ENCODE measurements at places on chromosomes 4 and X. TPM values are rescaled to one million over a fixed set of nuclear protein-coding genes. Genes with fewer than 3 reads are reported as not detected.
A peak's percentile ranks its signal among the peaks of the same experiment; 100 is the strongest.

- no peak within 1 kb of the TSS for H3K27ac ChIP-seq
- H3K4me3 ChIP-seq: no peak within 1 kb of the TSS
- no peaks in the 10 kb centered on the region for H3K36me3 ChIP-seq
- no peak for DNase-seq
- no peaks in the 10 kb centered on the region for H3K27me3 ChIP-seq
- no peaks in the 10 kb centered on the region for H3K4me1 ChIP-seq
These were observed at the start of gene PLAC1 for GRCh38 chrX:134658002-134658759. TSS of gene PLAC1 (minus strand) at chrX:134658471. CDS start at chrX:134566682, 91,789 bp downstream.

- no peak overlapping the region for H3K27ac ChIP-seq
- no peaks in the 10 kb centered on the region for H3K4me1 ChIP-seq
- DNase-seq: no peak
- no peaks in the 10 kb centered on the region for H3K36me3 ChIP-seq
These were observed 134.9 kb downstream of the SLC4A4 start for GRCh38 chr4:71473541-71474240.

The ETDA gene
- not detected for total RNA-seq

- H3K4me3 ChIP-seq: no peak overlapping the region
- no peaks in the 10 kb centered on the region for H3K4me1 ChIP-seq
- DNase-seq: no peak
- peaks cover 6% of the 10 kb centered on the region for H3K36me3 ChIP-seq
- H3K27me3 ChIP-seq: no peaks in the 10 kb centered on the region
These were observed 23.1 kb downstream of the NSDHL start for GRCh38 chrX:152853986-152854385.

- H3K4me3 ChIP-seq: no peak overlapping the region
- DNase-seq: no peak
- H3K4me1 ChIP-seq: no peaks in the 10 kb centered on the region
- H3K36me3 ChIP-seq: peaks cover 2% of the 10 kb centered on the region
- no peaks in the 10 kb centered on the region for H3K27me3 ChIP-seq
These were observed 13.7 kb downstream of the OCRL start for GRCh38 chrX:129553619-129554288.

The SLC25A53 gene
- total RNA-seq: 3.1 TPM

DNA sequence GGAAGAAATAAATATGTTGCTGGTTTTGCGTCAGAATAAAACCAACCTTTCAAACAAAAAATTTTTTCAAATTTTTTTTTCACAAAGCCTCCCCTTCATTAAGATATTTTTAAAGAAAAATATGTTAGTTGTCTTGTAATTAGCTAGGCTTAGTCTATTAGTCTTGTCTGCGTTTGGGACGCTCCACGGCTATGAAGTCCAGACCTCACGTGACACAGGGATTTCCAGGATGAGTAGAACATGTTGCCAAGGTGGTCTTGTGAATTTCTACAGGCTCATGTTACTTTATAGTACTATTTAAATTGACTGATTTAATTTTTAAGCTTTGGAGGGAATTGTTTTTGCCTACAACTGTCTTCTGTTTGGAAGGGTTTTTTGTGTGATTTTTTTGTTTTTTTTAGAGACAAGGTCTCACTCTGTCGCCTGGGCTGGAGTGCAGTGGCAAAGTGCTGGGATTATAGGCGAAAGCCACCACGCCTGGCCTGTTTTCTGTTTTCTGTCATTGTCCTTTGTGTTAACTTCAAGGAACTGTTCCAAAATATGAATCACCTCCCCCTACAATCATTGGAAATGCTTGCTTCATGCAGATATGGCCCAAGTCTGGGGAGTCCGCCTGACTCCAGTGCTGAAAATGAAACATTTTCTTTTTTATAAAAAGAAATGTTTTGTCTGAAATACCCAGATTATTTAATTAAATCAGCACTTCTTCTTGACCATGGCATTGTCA lies 26.2 kb downstream of the TMEM144 start:
- no peak overlapping the region for H3K4me3 ChIP-seq
- H3K36me3 ChIP-seq: no peaks in the 10 kb centered on the region
- H3K27me3 ChIP-seq: no peaks in the 10 kb centered on the region
- DNase-seq: no peak

DNA sequence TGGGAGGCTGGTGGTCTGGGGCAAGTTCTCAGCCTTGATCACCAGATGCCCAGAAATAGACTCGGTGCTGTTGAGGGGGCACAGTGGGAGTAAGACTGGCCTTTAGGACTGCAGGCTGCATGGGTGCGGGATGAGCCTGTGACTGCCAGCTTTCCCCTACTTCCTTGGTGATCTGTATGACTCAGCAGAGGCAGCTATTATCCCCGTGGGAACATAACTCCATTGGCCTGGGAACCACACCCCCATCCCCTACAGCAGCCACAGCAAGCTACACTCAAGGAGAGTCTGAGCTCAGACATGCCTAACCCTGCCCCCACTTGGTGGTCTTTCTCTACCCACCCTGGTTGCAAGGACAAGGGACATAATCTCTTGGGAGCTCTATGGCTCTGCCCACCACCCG lies 20.6 kb downstream of the CLIC2 start:
- H3K27ac ChIP-seq: no peak overlapping the region
- no peak for DNase-seq
- no peaks in the 10 kb centered on the region for H3K4me1 ChIP-seq
- H3K27me3 ChIP-seq: no peaks in the 10 kb centered on the region
- H3K4me3 ChIP-seq: no peak overlapping the region

DNA sequence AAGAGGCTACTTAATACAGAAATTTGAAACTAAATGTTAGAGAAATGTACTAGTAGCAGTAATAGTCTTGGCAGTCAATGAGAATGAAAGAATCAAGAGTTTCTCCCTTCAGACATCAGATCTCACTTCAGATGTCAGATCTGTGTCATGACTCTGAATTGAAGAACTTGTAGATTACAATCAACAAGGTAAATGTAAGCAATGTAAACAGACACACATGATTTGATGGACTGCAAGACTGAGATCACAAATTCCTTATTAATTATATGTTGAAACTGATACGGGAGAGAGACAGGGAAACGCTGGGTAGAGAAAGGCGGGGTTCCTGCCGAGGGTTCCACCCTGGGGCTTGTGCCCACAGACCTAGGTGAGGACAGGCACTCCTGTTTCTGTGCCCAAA lies 65.5 kb upstream of the HHIP start:
- no peak for DNase-seq
- H3K36me3 ChIP-seq: no peaks in the 10 kb centered on the region
- no peaks in the 10 kb centered on the region for H3K4me1 ChIP-seq
- H3K27ac ChIP-seq: no peak overlapping the region

The MAOA gene
- 93.6 TPM for total RNA-seq

GRCh38 chr4:6492027-6492590 lies 19.7 kb upstream of the PPP2R2C start:
- H3K4me3 ChIP-seq: no peak overlapping the region
- peak; percentile 22 for DNase-seq
- no peaks in the 10 kb centered on the region for H3K4me1 ChIP-seq
- no peak overlapping the region for H3K27ac ChIP-seq
- no peaks in the 10 kb centered on the region for H3K36me3 ChIP-seq

GRCh38 chr4:83629945-83630721 lies 94.2 kb downstream of the GPAT3 start:
- H3K4me3 ChIP-seq: no peak overlapping the region
- H3K27me3 ChIP-seq: no peaks in the 10 kb centered on the region
- H3K4me1 ChIP-seq: no peaks in the 10 kb centered on the region
- no peak overlapping the region for H3K27ac ChIP-seq
- no peak for DNase-seq

The ZIC3 gene
- not detected for total RNA-seq

The ABHD18 gene
- 3.5 TPM for total RNA-seq

The ADH7 gene
- not detected for total RNA-seq

GRCh38 chr4:109368661-109369060 lies 65.0 kb upstream of the SEC24B start:
- H3K27me3 ChIP-seq: no peaks in the 10 kb centered on the region
- no peaks in the 10 kb centered on the region for H3K4me1 ChIP-seq
- DNase-seq: no peak
